Uterus (tissue), 4 donors: ENCODE measurements at places on chromosomes 7 and 10. TPM values are rescaled to one million over a fixed set of nuclear protein-coding genes. Genes with fewer than 3 reads are reported as not detected.

Gene C10orf62
- not detected for total RNA-seq

GRCh38 chr10:6269953-6270867 lies 67.5 kb downstream of the PFKFB3 start:
- DNase-seq: no peak

Gene UTF1
- not detected for total RNA-seq

- DNase-seq: peak; percentile 1
These were observed 563.0 kb downstream of the TCERG1L start for GRCh38 chr10:130748409-130749057.

DNA sequence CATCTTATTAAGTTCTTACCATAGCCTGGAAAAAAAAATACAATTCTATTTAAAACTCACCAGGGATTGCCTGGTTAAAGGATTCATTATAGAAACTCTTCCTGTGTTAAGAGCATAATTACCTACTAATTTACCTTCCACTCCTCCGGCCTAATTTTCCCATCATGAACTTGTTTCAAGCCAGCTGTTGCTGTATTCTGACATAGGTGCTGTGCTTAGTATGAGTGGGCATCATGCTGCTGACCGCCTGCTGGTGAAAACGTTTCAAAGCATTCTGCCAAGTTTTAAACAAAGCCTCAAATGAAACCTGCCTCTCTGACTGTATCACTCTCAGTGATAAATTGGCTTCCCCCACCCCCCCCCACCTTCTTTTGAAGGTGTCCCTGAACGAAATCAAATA lies 47.8 kb upstream of the KCNMA1 start:
- no peak for DNase-seq

Gene POU6F2
- 0.91 TPM for total RNA-seq

GRCh38 chr7:13987395-13987794 lies 2.1 kb downstream of the ETV1 start:
- no peak for DNase-seq

Gene MKRN1
- total RNA-seq: 81.6 TPM

DNA sequence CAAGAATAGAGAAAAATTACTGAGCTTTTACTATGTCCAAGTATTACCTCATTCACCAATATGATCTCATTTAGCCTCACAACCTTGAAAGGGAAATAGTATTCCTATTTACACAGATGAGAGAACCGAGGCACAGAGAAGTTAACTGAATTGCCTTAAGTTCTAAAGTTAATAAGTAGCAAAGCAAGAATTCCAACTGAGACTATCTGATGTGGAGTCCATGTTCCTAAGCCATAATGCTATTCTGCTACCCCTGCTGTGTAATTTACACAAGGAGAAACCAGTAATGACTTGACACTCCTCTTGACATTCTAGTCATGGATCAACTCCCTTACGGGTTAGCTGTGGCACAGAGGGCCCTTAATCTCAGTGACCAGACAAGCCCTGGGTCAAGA lies 60.7 kb downstream of the ABCB4 start:
- no peak for DNase-seq

Gene LRRN3
- total RNA-seq: not detected

Gene PITRM1
- 37.4 TPM for total RNA-seq

- no peak for DNase-seq
These were observed 11.9 kb upstream of the ZCCHC24 start for GRCh38 chr10:79457256-79457785.

DNA sequence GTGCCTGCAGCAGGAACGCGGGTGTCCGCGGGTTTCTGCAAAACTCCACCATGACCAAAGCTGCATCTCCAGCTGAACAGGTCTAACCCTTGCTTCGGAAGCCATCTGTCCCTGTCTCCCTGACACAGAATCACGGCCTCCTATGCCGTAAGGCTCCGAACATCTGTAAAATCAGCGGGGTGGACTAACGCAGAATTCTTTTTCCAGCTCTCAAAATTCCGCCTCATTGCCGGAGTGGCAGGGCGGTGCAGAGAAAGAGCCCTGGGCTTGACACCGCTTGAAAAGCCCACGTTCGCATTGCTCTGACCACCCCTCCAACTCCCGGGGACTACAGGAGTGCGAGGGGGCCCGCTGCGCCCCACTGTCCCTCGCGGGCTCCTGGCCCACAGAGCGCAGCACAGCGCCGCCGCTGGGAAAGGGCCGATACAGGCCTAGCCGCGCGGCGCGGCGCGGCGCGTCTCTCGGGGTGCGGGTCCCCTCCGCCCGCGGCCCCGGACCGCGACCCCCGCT lies 409 bp downstream of the DNMBP start:
- peak; percentile 47 for DNase-seq

DNA sequence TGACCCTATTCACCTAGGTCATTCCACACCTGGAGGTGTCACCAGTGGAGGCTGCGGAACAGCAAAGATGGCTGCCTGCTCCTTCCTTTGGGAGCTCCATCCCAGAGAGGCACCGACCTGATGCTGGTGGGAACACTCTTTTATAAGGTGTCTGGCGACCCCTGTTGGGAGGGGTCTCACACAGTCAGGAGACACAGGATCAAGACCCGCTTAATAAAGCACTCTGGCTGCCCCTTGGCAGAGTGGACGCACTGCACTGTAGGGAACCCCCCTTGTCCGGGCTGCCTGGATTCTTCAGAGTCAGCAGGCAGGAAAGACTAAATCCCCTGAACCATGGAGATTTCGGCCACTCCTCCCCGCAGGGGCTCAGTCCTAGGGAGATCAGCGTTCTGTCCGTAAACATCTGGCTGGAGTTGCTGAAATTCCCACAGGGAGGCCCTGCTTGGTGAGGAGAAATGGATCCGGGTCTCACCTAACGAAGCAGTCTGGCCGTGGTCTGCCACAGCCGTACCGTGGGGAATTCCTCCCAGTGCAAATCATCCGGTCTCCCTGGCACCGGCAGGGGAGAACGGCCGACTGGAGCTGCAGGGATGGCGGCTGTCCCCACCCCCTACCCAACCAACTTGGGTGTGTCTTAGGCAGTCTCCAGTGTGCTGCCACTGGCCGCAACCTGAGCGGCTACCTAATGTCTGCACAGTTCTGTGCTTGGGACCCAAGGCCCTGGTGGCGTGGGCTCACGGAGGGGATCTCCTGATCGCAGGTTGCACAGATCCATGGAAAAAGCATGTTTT lies 66.1 kb downstream of the LSMEM1 start:
- no peak for DNase-seq

GRCh38 chr10:78401624-78402367 lies 368.1 kb downstream of the RPS24 start:
- no peak for DNase-seq

Gene ARHGAP22
- total RNA-seq: 0.26 TPM
